ENCODE measurements at places on chromosomes 4 and X.

- DNase-seq, result no peak
These were observed 5.3 kb downstream of the ARSF start for GRCh38 chrX:3046253-3047240.

- no peak for DNase-seq
These were observed 136.3 kb downstream of the MGST2 start for GRCh38 chr4:139801895-139802294.

DNA sequence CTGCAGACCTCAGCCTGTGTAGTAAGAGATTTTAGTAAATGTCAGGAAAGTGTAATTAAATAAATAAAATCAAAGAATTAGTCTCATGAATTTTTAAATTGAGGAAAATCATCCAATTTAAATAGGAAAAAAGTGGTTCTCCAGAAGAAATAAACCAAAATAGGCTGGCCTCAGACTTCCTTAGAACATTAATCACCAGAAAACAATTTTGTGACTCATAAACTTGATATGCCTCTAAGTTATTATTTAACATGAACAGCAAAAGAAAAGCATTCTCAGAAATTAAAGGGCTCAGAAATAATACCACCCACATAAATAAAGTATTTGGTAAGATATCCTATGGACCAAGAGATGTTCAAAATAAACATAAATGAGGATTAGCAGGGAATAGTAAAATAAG is 14.3 kb downstream of the FAM47B start:
- DNase-seq, result no peak

DNA sequence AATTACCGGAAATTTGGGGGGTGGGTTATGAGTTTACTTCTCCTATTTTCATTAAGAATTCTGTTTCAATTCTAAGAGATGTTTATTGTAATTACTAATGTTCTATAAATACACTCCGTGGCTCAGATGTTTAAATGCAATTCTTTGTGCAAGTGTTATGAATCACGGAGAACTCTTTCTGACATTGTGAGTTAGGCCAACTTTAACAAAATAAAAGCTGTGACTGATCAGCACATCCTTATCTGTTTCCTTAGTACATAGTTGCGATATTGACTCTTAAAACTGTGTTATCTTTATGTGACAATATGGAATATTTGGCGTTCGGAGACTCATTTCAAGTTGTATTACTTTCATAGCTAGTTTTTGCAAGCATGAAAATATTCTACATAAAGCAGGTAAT is 902 bp downstream of the KLHL4 start:
- DNase-seq, result no peak

DNA sequence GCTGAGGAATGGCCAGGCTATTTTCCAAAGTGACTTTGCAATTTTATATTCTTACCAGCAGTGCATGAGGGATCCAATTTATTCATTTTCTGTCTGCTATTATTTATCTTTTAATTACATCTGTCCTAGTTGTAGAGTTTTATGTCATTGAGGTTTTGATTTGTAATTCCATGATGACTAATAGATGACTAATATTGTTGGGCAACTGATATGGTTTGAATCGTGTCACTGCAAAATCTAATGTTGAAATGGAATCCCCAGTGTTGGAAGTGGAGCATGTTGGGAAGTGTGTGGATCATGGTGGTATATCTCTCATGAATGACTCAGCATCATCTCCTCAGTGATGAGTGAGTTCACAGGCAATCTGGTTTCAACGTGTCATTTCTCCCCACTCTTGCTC is 201.5 kb downstream of the TBX22 start:
- DNase-seq, result no peak

DNA sequence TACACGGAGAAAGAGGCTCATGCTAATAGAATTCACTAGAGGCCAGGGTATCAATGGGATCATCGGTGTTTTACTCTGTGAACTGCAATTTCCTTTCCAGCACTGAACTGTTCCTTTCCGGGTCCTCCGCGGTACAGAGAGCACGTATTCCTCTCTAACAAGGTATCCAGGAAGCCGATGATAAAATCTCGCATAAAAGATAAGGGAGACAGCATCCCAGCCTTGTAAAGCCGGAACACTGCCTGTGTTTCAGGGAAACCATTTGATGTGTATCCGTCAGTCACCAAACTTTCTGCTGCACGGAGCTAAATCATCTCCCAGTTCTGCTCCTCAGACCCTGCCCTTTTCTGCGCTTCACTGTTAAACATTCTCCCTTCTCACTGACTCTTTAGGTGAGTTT is 54.0 kb downstream of the ING2 start:
- no peak for DNase-seq

DNA sequence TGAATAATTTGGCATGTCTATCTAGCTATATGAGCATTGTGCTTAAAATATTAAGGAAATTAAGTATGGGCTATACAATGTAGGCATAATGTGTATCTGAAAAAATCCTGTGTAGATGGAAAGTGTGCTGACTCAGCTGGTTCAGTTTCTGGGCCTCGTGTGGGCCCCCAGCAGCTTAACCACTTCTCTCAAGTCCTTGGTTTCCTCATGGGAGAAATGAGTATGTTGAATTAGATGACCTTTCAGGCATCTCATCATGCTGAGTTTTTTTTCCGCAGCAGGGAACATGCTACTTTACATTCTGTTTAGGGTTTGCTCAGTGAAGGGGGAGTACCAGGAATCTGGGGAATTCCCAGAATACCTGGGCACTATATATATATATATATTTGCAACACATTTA is 30.5 kb downstream of the RHOH start:
- DNase-seq, result peak; percentile 89

DNA sequence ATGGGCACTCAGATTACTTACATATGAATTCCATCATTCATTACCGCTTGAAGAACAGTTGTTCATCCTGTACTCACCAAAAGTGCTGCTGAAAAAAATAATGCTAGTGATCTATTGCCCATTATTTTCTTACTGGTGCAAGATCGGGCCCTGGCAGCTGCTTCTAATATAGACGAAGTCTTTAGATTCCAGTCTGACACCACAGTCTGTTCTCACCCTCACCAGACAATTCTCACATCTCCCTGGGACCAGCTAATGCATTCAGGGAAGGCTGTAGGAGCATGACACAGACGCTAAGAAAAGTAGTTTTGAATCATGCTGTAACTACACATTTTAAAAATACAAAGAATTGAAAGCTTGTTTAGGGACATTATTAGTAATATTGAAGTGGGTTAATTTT is 13.8 kb downstream of the GEMIN8 start:
- no peak for DNase-seq

- no peak for DNase-seq
These were observed 96.7 kb upstream of the MXRA5 start for GRCh38 chrX:3443184-3443583.

DNA sequence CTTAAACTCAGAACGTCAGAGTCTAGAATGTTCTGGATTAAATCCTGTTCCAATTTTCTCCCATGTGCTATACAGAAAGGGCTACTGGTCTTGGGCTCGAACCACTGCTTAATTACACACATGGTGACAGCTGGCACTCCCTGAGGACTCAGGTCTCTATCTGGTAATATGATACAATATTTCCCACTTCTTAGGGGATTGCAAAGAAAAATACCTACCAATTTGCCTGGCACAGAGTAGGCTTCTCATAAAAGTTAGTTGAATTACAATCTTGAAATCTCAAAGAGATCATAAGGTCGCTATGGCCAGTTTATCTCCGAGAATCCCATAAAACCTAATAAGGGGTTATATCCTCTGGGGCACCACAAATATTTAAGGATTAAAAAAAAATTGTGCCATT is 8.6 kb downstream of the GPM6B start:
- no peak for DNase-seq

- peak; percentile 79 for DNase-seq
These were observed 19.1 kb upstream of the S100P start for GRCh38 chr4:6674500-6675149.

- no peak for DNase-seq
These were observed 74.9 kb upstream of the GUCY1A1 start for GRCh38 chr4:155591738-155592143.

GRCh38 chr4:1851160-1851559 is 4.8 kb downstream of the LETM1 start:
- DNase-seq, result no peak

DNA sequence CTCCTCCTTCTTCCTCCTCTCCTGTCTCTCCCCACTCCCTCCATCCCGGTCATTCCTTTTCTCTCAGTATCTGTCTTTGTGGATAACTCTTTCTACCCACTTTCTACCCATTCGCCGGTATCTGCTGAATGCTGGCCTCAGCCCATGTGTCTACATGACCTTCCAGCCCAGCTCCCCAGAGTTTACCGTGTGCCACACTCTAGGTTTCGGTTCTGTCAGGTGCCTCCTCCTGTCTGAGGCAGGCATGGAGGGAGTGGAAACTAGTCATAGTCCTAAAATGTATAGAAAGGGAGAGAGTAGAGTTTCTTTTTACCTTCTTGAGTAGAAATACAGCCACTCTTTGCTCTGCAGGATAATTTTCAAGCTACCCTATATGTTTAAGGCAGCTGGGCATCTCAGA is 33.5 kb upstream of the SCRG1 start:
- no peak for DNase-seq

DNA sequence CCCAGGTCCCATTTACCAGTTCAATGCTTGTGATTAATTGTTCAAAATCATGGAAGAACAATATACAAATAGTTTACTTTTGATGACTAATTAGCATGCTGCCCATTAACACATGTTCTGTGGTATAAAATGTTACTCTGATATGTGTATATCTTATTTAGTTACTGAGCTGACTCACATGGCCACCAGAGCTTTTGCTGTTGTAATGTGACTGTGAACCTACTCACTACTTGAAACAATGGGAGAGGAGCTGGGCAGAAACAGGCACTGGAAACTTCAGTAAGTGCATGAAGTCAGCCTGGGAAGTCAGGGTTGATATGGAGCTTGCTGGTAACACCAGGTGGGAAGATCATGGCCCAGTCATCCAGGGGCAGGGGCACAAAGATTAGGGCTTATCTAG is 72.7 kb upstream of the MAD2L1 start:
- no peak for DNase-seq

DNA sequence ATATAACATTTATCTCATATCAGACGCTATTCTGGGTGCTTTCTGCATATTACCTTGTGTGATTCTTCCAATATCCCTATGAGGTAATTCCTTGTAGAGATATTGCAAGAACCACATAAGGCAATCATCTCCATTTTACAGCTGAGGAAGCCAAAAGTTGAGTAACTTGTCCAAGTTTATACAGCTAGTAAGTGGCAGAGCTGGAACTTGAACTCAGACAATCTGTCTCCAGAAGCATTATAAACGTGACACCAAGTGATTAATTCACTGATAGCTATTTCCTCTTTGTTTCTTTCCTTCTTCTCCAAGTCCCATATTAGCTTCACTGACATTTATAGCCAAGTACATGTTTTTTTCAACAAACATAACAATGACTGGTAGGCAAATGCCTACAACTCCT is 7.3 kb downstream of the EMCN start:
- DNase-seq, result no peak

- DNase-seq, result peak; percentile 34
These were observed 11.6 kb downstream of the PDZD4 start for GRCh38 chrX:153818571-153819383.

DNA sequence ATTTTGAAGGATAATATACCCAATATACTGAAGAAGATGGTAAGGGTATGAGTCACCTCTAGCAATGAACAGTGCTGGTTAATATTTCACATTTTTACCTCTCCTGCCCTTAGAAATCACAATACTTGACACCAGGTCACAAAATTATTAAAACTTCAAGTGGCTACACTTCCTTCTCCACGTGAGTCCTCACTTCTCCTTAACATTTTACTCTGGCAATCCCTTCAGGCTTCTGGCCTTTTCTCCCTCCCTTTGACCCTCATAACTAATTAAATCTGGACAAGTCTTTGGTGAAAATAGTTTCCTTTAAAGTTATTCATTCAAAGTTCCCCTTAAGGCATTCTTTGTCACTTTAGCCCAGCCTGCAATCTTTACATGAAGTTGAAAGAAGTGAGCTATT is 190.4 kb downstream of the UNC5C start:
- no peak for DNase-seq

DNA sequence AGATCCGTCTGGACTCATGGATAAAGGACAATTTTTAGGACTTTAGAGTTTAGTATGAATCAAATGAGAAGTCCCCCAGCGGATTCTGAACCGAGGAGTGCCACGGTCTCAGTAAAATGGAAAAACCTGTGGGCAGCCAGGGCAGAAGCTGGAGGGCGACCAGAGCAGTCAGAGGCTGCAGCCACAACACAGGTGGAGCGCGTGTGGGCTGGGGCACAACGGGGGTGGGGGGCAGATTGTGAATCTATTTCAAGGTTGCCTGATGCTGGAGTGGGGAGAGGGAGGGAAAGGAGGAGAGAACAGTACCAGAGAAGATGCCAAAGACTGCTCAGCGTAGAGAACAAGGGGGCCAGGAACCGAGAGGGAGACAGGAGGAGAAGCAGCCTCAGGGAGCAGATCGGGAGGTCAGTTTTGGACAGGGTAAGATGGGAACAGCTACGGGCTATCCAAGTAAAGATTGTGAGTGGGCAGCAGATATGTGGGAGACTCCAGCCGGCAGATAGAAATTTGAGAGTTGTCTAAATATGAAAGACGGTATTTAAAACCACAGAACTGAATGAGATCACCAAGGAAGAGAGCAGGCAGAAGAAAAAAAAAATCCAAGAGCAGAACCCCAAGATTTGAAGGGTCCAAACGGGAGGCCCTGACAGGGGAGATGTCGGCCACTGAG is 9.5 kb downstream of the FAT1 start:
- DNase-seq, result no peak

- no peak for DNase-seq
These were observed 123.9 kb downstream of the KDR start for GRCh38 chr4:55001538-55001937.

DNA sequence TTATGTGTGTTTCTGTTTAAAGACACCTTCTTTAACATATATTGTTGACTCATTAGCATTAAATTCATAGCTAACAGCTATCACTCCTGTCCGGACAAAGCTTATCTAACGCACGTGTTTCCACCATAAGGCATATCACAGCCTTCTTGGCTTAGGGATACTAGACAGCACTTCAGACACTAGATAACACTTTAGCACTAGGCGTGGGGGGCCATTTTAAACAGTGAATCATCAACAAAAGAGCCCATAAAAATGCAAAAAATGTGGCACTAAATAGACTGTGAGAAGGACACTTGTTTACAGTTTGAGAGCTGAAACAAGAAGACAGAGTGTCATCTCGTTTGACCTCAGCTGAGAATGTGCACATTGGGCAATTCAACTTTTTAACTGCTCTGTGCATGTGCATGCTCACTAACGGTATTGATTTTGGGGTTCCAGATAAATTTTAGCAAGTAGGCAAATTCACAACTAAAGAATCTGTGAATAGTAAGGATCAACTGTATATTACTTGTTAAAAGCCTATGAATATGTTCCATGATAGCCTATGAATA is 58.9 kb upstream of the RAI2 start:
- no peak for DNase-seq

DNA sequence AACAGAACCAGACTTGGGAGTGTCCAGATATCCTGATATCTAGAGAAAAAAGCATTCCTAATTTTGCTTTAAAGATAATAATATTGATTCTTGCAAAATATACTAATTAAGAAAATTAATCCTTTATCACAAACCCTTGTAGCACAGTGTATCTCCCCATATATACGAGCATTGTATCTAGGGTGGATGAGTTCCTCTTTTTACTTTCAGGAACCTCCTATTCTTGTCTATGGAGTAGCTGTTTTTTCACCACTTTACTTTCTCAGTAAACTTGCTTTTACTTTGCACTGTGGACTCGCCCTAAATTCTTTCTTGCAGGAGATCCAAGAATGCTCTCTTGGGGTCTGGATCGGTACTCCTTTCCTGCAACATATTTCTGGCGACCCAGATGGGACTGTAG is 103.9 kb downstream of the GLUD2 start:
- DNase-seq, result no peak
